Tibial artery (tissue), 4 donors: ENCODE measurements at places on chromosomes 13 and 19.

- no peak for DNase-seq
Measured at GRCh38 chr13:110652231-110652730, 36.9 kb downstream of the NAXD start.

DNA sequence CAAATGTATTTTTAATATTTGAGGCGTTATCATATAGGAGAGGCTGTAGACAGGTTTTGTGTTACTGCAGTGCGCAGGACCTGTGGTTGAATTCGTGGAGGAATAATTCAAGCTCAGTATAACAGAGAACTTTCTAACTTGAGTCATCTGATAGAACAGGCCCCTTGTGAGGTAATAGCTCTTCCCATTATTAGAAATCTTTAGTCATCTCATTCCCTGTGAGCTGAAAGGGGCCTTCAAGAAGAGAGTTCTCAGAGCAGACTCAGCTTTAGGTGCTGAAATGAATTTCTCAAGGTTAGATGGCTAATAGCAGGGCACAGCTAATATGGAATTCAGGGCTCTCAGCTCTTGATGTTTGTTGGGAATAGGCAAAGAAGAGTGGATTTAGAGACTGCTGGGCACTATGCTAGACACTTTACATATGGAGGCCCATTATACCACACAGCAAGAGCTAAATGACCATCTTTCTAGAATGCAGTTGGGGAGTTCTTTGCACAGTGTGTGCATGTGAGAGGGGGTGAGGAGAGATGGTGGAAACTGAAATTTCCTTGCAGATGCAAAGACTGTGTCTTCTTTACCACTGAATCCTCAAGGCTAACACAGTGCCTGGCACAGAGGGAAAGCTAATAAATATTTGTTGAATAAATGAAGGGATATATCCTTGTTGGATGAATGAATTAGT is 89.5 kb downstream of the DGKH start:
- DNase-seq: no peak

DNA sequence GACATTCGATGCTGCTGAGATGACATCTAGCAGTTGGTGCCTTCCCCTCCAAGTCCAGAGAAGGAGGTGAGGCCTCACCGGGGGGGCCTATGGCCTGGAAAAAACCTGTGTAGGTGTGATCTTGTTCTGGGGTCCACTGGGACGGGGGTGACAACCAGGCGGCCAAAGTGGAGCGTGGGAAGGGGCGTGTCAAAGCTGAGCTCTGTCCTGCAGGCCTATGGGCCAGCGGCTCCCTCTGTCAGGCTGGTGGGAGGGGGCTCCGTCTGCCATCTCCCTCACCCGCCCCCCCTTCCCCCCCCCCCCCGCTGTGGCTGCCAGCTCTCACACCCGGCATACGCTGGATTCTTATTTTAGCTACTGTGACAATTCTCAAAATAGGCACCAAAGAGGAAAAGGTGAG is 56.7 kb upstream of the UQCRFS1 start:
- no peak for DNase-seq

- DNase-seq: no peak
Measured at GRCh38 chr13:20258963-20259288, 26.8 kb upstream of the GJB6 start.

- no peak for DNase-seq
Measured at GRCh38 chr13:52356327-52356726, 49.6 kb downstream of the THSD1 start.

GRCh38 chr13:24747248-24748060 is 16.5 kb upstream of the RNF17 start:
- DNase-seq: no peak

DNA sequence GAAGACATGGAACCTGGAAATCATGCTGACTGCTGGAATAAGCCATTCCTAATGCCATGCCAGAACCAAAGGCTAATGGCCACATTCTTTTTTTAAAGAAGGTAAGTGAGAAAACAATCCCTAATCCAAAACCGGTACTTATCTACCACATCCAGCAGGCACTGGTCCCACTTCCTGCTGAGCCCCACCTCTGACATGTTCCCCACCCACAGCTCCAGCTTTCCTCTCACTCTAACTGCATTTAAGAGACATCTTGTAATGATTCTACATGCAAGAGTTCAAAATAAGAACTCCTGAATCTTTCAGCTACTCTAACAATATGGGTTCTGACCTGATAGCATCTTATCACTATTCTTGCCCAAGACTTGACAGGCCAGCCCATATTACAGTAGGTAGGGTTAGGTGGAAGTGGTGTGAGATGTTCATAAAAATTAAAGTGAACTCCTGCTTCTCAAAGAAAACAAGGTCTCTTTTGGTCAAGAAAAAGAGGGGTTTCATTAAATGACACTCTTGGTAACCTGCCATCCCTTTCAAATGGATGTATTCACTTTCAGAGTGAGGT is 41.9 kb downstream of the N4BP2L2 start:
- no peak for DNase-seq

DNA sequence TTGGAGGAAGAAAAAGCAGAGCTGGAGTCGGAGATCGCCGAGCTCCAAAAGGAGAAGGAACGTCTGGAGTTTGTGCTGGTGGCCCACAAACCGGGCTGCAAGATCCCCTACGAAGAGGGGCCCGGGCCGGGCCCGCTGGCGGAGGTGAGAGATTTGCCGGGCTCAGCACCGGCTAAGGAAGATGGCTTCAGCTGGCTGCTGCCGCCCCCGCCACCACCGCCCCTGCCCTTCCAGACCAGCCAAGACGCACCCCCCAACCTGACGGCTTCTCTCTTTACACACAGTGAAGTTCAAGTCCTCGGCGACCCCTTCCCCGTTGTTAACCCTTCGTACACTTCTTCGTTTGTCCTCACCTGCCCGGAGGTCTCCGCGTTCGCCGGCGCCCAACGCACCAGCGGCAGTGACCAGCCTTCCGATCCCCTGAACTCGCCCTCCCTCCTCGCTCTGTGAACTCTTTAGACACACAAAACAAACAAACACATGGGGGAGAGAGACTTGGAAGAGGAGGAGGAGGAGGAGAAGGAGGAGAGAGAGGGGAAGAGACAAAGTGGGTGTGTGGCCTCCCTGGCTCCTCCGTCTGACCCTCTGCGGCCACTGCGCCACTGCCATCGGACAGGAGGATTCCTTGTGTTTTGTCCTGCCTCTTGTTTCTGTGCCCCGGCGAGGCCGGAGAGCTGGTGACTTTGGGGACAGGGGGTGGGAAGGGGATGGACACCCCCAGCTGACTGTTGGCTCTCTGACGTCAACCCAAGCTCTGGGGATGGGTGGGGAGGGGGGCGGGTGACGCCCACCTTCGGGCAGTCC is 5.0 kb downstream of the FOSB start:
- no peak for DNase-seq

- DNase-seq: no peak
Measured at GRCh38 chr19:18270326-18270725, 3.9 kb downstream of the IQCN start.

GRCh38 chr19:48967346-48968178 is 2.5 kb downstream of the FTL start:
- DNase-seq: peak; percentile 62

- DNase-seq: no peak
Measured at GRCh38 chr13:66365101-66365500, 865.0 kb downstream of the PCDH9 start.

- DNase-seq: no peak
Measured at GRCh38 chr19:47075179-47075810, 26.9 kb upstream of the TMEM160 start.
